ENCODE measurements at places on chromosomes 5 and 9. TPM values are rescaled to one million over a fixed set of nuclear protein-coding genes. Genes with fewer than 3 reads are reported as not detected.

PLPPR1 gene
- total RNA-seq = not detected

PCDHB16 gene
- 1.4 TPM for total RNA-seq

RLN2 gene
- total RNA-seq = 1.1 TPM

GABBR2 gene
- 0.17 TPM for total RNA-seq

IDNK gene
- total RNA-seq = 4.6 TPM

MEF2C gene
- 1.8 TPM for total RNA-seq

Measured in renal cortical epithelial cell (primary cell).